Umbilical cord (tissue), 2 donors: ENCODE measurements at places on chromosomes 3 and 15.

DNA sequence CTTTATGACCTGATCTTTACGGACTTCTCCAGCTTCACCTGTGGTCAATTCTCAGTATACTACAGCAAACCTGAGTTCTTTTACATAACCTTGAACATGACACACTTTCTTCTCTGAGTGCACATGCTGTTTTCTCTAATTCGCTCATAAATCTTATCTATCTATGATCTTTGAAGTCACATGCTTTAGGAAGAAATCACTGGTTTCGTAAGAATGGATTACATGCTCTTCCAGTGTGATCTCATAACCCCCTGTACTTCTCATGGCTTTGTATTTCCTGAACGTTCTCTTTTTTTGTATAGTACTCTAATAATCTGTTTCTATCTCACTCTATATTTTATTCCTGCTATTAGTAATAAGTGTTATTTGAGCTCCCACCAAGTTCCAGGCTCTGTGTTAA is 1165.2 kb downstream of the TBL1XR1 start:
- no peak for DNase-seq

- DNase-seq = no peak
These were observed 6.2 kb upstream of the NR2F2 start for GRCh38 chr15:96324192-96324895.

DNA sequence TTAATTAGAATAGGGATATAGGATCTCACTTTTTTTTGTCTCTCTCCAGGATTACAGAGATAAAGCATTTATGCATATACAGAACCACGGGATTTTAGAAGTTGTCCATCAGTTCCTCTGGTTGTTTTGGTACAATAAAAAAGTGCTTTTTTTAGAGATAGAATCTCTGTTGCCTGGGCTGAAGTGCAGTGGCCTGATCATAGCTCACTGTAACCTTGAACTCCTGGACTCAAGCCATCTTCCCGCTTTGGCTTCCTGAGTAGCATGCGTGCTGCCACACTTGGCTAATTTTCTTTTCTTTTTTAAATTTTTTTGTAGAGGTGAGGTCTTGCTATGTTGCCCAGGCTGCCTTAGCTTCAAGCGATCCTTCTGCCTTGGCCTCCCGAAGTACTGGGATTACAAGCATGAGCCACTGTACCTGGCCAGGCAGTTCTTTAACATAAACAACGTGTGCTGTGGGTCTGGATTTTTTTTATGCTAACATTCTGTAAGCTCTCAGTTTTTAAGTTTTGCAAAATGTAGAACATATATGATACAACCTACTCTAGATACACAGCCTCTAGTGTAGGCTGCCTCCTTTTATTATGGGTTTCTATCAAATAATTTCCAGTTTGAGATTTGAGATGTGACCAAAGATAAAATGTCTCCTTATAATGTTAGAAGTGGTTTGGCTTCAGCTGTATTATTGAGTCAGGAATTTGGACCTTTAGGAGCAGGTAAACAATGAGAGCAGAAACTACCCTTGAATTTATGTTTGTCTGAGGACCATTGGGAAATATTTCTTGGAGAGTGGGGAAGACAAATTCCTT is 57.4 kb upstream of the ULK4 start:
- no peak for DNase-seq

GRCh38 chr15:68699124-68699880 is 120.5 kb downstream of the CORO2B start:
- DNase-seq = peak; percentile 55

GRCh38 chr3:99330924-99331532 is 307.4 kb upstream of the COL8A1 start:
- DNase-seq = no peak

- no peak for DNase-seq
These were observed 843.4 kb upstream of the DPPA4 start for GRCh38 chr3:110180733-110181132.

- DNase-seq = no peak
These were observed 22.3 kb upstream of the SMCO1 start for GRCh38 chr3:196537319-196537984.

DNA sequence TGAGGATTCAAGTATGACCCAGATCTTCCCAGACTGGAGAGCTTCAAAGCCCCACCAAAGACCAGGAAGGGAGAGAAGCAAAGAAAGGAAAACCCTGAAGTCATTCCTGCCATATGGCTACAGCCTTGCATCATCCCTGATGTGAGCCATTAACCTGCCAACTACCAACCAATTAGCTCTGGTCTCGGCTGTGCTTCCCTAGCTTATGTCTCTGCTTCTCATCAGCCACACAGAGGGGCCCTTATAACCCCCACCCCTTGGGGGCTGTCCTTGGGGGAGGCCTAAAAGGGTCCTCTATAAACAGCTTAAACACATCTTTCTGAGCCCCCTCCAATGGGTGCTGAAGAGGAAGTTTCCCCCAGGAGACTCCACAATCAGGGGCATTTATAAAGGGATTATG is 52.8 kb downstream of the NOX5 start:
- DNase-seq = no peak

DNA sequence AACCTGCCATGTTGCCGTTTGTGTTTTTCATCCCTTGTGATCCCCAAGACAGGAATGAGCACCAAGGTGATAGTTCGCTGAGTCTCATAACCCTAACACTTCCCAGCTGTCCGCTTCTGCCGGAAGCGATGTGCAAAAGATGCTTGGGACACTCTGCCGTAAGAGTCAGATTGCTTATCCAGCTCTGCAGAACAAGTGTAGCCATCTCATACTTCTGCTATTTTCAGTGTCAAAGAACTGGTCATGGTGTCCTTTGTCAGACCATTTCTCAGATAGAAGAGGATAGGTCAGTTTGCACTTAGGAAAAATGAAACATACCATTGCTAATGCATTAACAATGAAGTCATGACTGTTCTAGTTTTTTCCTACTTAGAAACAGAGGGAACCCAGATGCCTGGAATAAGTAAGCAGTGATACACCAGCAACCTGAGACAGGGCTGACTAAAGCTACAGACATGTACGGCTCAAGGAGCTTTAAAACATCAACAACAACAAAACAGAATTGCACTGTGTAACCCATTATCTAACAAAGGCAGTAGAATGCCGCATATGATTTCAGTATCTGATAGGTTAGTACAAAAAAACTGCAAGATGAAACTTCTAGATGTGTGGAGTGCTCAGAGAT is 134.0 kb upstream of the IL12A start:
- DNase-seq = peak; percentile 70

DNA sequence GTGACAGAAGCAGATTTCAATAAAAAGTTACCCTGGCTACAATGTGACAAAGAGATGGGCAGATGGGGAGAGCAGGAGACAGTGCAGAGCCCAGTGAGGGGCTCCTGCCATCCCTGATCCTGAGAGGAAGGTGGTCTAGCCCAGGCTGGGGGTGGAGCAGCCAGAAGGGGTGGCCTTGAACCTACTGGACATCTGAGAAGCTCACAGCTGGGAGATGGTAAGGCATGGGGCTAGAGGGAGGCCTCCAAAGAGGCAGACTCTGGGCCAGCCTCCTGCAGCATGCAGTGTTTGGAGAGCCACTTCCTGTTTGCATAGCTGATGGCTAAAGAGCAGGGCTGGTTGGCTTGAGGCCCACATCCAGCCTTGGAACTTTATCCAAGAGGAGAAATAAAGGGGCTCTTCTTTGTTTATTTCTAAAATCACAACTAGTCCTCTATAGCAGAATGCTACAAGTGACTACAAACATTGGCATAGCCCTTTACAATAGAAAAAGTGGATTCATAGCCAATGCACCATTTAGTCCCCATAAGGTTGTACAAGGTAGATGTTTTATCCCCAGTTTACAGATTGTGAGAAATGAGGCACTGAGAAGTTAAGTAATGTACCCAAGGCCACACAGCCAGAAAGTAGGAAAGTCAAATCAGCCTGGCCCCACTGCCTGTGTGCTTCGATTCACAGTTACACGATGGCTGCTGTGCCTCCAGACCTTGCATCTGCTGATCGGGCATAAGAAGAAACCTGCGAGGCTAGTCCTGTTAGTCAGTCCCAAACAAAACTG is 4.6 kb downstream of the EFCC1 start:
- no peak for DNase-seq

DNA sequence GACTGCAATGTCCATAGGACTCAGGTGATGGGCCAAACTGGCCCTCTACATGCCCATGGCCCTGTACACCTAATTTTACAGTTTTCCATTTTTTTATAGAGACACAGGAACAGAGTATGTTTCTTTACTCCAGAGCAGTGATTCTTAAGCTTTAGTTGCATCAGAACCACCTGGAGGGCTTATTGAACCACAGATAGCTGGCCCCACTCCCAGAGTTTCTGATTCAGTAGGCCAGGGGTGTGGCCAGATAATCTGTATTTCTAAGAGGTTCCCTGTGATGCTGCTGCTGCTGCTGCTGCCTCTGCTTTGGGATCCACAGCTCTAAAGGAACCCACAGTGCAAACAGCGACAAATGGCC is 5.1 kb downstream of the RBP1 start:
- peak; percentile 91 for DNase-seq

- DNase-seq = no peak
These were observed 20.0 kb downstream of the GPD1L start for GRCh38 chr3:32126305-32127015.

DNA sequence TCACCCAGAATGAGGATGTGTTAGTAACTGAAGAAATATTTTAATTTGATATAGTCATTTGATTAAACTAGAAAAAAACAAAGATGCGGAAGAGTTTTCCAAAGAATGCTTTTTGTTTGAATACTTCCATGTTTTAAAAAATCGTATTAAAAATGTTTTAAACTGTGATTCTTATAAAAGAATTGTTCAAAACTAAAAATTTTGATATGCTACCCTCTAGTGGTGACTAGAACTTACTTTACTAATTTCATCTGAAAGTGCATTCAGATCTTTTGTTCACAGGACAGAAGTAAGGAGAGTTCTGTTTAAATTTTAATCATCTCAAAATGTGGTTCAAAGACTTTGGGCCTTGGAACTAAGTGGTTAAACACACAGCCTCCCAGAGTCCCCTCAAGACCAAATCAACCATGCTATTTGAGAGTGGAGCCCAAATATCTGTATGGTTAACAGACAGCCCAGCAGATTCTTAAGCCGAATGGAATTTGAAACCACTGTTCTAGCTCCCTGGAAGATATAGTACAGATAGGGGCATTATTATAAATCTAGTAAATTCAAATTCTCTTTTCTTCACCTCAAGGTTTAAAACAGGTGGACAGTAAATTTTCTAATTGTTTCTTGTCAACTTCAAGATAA is 45.2 kb upstream of the SYNPR start:
- no peak for DNase-seq

DNA sequence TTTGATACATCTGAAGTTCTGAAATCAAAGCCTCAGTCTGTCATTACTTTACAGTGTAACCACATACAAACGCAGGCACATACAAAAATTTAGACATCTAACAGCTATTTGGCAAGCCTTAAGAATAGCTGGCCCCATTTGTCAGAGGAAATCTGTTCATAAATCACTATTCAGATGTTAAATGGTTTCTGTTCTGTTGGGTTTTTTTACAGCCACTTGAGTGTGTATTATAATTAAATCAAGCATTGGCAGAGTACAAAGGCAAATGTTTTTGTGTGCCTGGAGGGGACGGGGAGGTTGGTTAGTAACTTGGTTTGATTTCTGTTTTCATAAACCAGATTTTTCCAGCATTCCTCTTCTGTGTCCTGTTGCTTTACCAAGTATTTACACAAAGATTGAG is 24.1 kb downstream of the PIGB start:
- peak; percentile 11 for DNase-seq

GRCh38 chr3:157240408-157240807 is 80.5 kb upstream of the CCNL1 start:
- DNase-seq = no peak

DNA sequence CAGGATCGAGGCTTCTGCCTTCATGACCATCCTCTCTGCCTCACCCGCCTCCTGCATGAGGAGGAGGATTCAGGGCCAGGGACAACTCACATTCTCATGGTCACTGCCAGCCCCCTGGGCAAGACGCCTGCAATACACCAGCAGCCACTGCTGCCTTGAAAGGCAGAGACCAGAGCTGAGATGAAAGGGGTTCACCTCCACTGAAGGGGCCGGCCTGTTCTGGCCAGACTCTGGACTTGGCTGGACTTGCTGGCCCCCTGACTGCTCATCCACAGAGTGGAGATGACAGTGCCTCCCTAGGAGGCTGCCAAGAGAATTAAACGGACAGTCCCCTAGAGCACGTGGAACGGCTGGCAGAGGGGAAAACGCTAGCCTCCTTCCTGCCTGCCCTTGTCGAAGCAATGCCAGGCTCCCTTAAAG is 35.2 kb downstream of the MGLL start:
- DNase-seq = peak; percentile 32

GRCh38 chr3:37861620-37862041 is at the start of gene CTDSPL:
CTDSPL (plus strand) TSS chr3:37861880; CDS start chr3:37862200, 320 bp downstream.
- DNase-seq = peak; percentile 65

DNA sequence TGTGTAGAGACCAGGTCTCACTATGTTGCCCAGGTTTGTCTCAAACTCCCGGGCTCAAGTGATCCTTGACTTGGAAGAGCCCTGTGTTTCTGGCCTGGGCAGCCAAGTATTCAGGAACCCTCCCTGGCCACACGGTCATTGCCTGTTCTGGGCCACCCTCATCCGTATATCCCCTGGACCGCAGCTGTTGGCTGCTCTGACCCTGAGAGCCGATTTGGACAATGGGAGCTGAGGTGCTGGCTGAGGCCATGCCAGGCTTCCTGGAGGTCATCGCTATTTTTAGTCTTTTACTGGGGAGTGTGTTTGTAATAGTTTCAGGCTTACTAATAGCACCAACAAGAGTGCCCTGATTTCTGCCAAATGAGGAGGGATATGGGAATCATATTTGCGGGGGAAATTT is 60.7 kb downstream of the ADAMTS7 start:
- DNase-seq = no peak

DNA sequence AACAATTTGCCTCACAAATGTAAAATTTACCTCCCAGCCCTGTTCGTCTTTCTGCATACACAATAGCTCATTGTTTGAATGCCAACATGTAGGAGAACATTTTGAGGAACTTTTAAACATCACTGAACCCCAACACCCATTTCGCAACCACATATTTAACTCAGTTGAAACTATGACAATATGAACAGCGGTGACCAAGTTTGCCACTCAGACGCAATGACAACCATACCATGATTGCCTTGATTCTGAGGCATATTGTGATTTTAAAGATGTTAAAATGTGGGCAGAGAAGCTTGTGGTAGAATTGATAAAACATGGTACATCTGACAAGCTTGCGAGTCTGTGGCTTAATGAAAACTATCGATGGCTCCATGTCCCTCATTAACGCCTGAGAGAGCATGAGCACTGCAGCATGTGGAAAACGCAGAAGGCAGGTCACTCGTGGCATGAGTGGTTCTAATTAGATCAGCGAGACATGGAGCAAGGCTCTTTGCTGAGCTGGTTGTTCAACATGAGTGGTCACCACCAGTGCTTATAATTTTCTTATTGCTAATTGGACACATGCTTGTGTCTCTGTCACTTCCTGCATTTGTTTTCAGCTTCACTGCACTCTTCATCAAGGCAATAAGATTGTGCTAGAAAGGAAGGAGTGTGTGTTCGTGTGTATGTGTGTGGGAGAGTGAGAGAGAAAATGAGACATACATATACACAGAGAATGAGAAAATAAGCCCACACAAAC is 116.8 kb downstream of the CHST2 start:
- no peak for DNase-seq

- no peak for DNase-seq
These were observed 3.7 kb upstream of the GNAT1 start for GRCh38 chr3:50187750-50188149.
